ENCODE measurements at places on chromosomes 3 and 15.

DNA sequence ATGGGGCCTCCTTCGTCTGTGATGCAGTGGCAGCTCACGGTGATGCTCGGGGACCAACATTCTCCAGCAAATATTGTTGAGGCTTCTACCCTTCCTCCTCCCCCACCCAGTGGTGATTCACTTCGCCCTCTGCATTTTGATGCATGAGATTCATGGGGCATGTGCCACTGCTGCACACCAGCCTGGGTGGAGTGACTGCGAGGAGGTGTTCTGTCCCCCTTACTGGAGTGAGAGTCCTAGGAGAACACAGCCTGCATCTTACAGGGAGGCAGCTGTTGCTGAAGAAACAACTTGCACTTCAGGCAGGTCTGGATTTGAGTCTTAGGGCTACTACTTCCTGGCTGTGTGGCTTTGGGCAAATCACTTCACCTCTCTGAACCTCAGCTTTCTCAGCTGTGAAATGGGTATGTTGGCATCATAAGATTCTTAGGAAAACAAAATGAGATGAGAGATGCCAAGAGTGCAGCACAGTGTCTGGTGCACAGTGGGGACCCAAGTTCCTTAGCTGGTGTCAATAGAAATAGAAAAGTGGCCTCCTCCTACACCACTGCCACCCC is 10.2 kb upstream of the SKOR1 start:
- no peak for DNase-seq

- no peak for DNase-seq
Observed at GRCh38 chr3:72345237-72345878, 502.9 kb downstream of the SHQ1 start.

GRCh38 chr3:129598000-129598381 is 8.5 kb downstream of the PLXND1 start:
- DNase-seq = no peak

GRCh38 chr3:32963871-32964270 is 12.4 kb downstream of the CCR4 start:
- no peak for DNase-seq

GRCh38 chr15:101091080-101092017 is 160.5 kb downstream of the CHSY1 start:
- DNase-seq = no peak

- DNase-seq = peak; percentile 35
Observed at GRCh38 chr15:92848852-92849598, 51.1 kb upstream of the CHD2 start.

DNA sequence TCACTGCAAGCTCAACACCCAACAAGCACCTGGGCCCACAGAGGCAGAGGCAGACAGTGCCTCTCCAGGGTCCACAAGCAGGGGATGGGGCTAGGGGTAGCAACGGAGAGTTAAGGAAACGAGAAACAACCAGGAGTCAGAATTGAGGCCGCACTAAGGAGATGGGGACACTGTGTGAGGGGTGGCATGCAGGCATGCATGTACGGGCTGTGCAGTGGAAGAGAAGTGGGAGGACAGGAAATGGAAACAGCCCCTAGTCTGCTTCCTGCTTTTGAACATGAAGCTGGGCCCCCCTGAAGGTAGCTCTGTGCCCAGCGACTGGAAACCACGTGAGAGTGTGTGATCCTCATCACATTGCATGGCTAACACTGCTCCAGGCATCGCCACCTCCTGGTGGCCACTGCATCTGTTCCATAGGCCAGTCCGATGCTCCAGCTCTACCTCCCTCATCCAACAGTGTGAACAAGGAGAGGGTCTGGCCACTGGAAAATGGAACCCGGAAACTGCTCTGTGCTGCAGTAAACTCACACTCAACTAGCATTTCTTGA is 44.0 kb downstream of the XXYLT1 start:
- DNase-seq = no peak

DNA sequence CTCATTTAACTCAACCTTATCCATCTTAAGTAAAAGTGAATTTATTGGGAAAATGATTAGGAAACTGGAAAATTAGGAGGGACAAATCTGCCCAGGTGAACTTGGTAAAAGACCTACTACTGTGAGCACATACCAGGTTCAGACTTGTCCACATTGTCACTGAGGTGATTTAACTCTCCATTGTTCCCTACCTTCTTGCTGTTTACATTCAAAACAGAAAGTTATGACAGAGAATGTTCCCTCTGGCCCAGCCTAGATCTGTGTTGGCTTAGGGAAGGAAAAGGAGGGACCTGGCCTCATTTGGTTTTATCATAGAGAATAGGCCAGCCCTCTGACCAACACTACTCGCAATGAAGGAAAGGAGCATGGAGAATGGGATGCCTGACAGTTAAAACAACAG is 117.6 kb downstream of the SATB1 start:
- DNase-seq = no peak

DNA sequence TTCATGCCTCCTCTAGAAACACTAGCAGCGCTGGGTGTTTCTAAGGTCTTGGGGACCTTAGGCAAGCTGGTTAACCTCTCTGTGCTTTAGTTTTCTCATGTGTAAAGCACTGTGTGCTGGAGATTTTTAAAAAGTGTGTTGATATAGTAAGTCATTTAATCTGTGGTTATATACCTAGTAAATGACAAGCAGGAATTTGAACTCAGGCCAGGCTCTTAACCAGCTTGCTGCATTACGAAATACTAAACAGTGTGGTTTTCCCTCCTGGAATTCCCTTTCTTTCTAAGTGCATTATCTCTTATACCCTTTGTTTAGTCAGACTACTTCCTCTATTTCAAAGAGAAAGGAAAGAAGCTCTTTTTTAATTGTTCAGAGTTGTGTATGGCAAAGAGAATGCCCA is 26.5 kb downstream of the NEO1 start:
- DNase-seq = no peak

- DNase-seq = no peak
Observed at GRCh38 chr3:178436773-178437172, 99.5 kb upstream of the KCNMB2 start.
